A549 treated with DMSO at 1 μM for 4 hours (cell line): ENCODE measurements at places on chromosomes 3 and 15. TPM values are rescaled to one million over a fixed set of nuclear protein-coding genes. Genes with fewer than 3 reads are reported as not detected.

MBNL1 gene
- total RNA-seq = 48.2 to 68.7 TPM (median 66.3 TPM) in 5 replicates

RABL3 gene
- total RNA-seq = 16.4 to 19.1 TPM (median 16.8 TPM) in 5 replicates

ALDH1A3 gene
- total RNA-seq = 23.0 to 25.5 TPM (median 23.8 TPM) in 5 replicates

MUSTN1 gene
- not detected in 5 replicates for total RNA-seq

CADPS gene
- not detected in 5 replicates for total RNA-seq

WDR93 gene
- 0.13 to 0.21 TPM (median 0.19 TPM) in 5 replicates for total RNA-seq

GOLGA6L9 gene
- 2.4 to 3.5 TPM (median 3.0 TPM) in 5 replicates for total RNA-seq
